ENCODE measurements at places on chromosomes 11 and 22. TPM values are rescaled to one million over a fixed set of nuclear protein-coding genes. Genes with fewer than 3 reads are reported as not detected.

GRCh38 chr11:117822074-117823033, 2.2 kb downstream of the FXYD2 start:
- no peaks in the 10 kb centered on the region for H3K27me3 ChIP-seq
- no peak for DNase-seq
- no peak overlapping the region for H3K27ac ChIP-seq
- no peaks in the 10 kb centered on the region for H3K36me3 ChIP-seq
- no peak overlapping the region for H3K4me3 ChIP-seq

GRCh38 chr11:116432301-116432700, 340.5 kb downstream of the BUD13 start:
- no peak for DNase-seq
- H3K27ac ChIP-seq, result no peak overlapping the region
- H3K4me1 ChIP-seq, result no peaks in the 10 kb centered on the region
- H3K4me3 ChIP-seq, result no peak overlapping the region

DNA sequence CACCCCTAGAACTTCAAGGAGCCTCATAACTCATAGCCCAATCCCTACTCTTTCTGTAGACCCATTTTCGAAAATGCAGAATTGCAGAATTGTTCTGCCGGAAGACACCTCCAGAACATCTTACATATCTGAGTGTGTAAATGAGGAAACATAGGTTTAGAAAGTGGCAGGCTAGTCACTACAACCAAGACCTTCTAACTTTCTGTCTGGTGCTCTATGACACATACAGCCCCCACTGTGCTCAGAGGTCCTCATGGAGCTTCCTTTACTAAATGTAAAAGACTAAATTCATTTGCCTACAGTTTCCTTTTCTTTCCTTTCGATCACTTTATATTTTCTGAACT, 132.1 kb upstream of the DDI1 start:
- H3K4me3 ChIP-seq, result no peak overlapping the region
- no peak overlapping the region for H3K27ac ChIP-seq
- H3K36me3 ChIP-seq, result no peaks in the 10 kb centered on the region
- no peaks in the 10 kb centered on the region for H3K27me3 ChIP-seq
- no peaks in the 10 kb centered on the region for H3K4me1 ChIP-seq
- DNase-seq, result no peak

GRCh38 chr11:2860636-2861035, 24.9 kb downstream of the CDKN1C start:
- peaks cover 9% of the 10 kb centered on the region for H3K27me3 ChIP-seq
- no peak overlapping the region for H3K4me3 ChIP-seq
- no peak for DNase-seq
- no peaks in the 10 kb centered on the region for H3K36me3 ChIP-seq

The CD3G gene
- not detected for total RNA-seq

DNA sequence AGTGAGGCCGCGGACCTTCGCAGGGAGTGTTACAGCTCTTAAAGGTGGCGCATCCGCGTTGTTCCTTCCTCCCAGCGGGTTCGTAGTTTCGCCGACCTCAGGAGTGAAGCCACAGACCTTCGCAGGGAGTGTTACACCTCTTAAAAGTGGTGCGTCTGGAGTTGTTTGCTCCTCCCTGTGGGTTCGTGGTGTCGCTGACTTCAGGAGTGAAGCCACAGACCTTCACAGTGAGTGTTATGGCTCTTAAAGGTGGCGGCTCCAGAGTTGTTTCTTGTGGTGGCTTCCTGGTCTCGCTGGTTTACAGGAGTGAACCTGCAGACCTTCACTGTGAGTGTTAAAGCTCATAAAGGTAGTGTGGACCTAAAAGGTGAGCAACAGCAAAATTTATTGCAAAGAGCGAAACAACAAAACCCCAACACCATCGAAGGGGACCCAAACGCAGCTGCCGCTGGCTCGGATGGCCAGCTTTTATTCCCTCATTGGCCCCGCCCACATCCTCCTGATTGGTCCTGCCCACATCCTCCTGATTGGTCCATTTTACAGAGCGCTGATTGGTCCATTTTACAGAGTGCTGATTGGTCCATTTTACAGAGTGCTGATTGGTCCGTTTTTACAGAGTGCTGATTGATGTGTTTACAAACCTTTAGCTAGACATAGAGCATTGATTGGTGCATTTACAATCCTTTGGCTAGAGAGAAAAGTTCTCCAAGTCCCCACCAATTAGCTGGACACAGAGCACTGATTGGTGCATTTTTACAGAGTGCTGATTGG, 1.2 kb upstream of the TMEM45B start:
- no peak for DNase-seq
- no peaks in the 10 kb centered on the region for H3K27me3 ChIP-seq
- H3K27ac ChIP-seq, result no peak overlapping the region
- H3K4me1 ChIP-seq, result no peaks in the 10 kb centered on the region
- H3K4me3 ChIP-seq, result no peak overlapping the region
- H3K36me3 ChIP-seq, result no peaks in the 10 kb centered on the region

GRCh38 chr22:40602231-40602630, 34.3 kb downstream of the MRTFA start:
- no peak for DNase-seq
- H3K36me3 ChIP-seq, result no peaks in the 10 kb centered on the region
- H3K27me3 ChIP-seq, result no peaks in the 10 kb centered on the region
- H3K4me3 ChIP-seq, result no peak overlapping the region
- H3K4me1 ChIP-seq, result peaks cover 31% of the 10 kb centered on the region

DNA sequence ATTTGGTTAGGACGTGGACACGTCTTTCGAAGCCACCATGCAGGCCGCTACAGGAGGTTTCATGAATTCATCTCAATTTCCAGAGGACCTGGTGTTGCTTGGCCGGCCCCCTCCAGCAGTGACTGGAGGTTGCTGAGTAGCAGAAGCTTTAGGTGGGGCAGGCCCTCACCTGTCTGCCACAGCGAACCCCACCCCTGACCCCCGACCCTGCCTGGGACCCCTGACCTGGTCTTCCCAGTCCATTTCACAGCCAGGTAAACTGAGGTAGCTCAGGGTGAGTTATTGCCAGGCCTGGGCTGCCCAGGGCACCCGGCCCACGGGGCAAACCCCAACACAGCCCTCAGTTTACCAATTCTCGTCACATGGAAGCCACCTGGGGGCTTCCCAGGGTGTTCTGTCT, 39.1 kb upstream of the SMIM38 start:
- DNase-seq, result no peak
- H3K4me3 ChIP-seq, result no peak overlapping the region
- no peaks in the 10 kb centered on the region for H3K36me3 ChIP-seq
- H3K27ac ChIP-seq, result no peak overlapping the region
- H3K27me3 ChIP-seq, result no peaks in the 10 kb centered on the region

Measured in ascending aorta (tissue), 2 donors.